ENCODE measurements at places on chromosomes 7 and 10.

DNA sequence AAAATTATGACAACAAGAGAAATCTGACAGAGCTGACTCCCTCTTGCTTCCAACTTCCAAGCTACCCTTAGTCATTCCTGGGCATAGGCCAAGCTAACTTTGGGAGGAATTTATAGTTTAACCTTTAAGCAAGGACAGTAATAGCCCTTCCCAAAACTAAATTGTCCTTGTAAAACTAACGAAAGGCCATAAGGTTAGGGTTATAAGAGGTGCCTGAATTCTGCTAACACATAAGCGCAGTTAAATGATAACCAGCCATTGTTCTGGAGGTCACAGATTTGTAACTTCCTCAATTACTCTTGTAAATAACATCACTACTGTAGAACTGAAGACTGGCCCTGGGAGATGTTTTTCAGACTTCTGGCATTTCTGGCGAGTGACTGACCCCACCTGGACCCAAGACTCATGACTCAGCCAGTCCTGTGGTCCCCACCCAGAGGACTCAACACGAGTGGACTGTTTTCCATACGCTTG lies 481.2 kb downstream of the KCNMA1 start:
- no peak for DNase-seq

DNA sequence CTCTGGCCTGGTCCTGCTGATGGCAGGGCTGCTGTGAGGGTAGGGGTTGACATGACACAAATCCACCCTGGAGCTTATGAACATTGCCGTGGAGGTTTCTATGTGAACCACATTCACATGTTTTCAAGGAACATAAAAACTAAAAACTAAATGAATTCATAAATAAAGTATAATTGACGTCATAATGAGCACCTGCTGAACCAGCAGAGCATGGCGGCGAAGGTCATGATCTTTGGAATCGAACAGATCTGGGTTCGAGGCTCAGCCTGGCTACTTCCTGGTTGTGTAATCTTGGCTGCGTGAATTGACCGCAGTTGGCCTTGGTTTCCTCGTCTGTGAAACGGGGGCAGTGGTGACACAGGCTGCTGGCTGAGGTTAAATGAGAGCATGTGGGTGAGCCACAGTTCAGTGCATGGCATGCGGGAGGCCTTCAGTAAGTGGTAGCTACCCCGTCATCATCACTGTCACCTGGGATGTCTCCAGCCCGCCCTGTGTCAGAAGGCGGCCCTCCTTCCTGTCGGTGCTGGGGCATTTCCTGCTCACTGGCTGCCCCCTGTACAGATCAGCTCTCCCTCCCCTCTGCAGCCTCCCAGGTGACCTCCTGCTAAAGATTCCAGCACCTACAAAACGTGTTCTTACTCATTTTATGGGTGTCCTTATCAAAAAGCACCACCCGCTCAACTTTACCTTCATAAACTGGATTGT lies 190.3 kb upstream of the SHH start:
- no peak for DNase-seq

DNA sequence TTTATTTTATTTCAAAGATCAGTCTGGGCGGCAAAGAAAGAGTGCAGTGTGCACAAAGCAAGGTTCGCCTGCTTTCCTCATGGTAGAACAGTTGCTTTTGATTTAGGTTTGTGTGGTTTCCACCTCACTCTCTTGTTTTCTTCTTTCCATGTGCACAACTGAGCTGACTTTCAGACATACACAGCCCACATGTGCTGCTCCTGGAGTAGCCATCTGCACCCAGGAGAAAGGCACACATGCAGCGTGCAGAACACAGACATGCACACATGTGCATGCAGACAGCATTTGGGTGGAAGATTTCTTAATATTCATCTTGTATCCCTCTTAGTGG lies 302.1 kb downstream of the FZD1 start:
- no peak for DNase-seq

- DNase-seq, result no peak
Measured at GRCh38 chr10:23051855-23052331, 43.5 kb upstream of the MSRB2 start.

DNA sequence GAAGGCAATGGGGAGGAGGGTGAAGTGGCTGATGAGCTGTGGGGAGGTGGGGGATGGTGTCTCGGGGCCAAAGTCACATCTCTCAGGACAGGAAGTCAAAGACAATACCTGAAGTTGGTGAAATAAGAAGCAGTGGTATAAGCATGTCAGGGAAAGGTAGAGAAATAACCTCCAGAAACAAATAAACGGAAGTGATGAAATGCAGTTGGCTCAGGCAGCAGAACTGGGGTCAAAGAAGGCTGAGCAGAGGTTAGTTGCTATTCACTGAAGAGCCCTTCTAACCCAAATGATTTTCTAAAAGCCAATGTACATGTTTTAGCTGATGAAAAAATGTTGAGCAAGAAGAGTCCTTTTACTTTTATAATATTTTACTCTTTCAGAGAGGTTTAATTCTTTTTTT lies 78.6 kb upstream of the ADRB1 start:
- no peak for DNase-seq

GRCh38 chr7:22983257-22983855 lies 30.6 kb downstream of the HYCC1 start:
- DNase-seq, result no peak

DNA sequence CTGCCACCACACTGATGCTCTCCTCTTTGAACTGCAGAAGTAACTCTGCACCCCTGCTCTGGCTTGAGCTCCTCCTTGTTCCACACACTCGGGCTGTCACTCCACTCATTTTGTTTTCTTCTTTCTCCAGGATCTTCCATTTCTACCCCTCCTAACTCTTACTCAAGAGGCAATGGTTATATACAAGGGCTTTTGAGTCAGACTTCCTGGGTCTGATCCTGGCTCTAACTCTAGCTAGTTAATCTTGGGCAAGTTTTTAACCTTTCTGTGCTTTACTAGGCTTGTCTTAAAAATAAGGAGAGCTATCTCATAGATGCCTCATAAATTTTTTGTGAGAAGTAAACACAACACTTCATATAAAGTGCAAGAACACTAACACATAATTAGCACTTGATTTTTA lies 45.3 kb upstream of the GNAI1 start:
- DNase-seq, result no peak

Data from muscle of back (tissue), 13 donors.